ENCODE measurements at places on chromosomes 3 and 15.
A peak's percentile ranks its signal among the peaks of the same experiment; 100 is the strongest.

DNA sequence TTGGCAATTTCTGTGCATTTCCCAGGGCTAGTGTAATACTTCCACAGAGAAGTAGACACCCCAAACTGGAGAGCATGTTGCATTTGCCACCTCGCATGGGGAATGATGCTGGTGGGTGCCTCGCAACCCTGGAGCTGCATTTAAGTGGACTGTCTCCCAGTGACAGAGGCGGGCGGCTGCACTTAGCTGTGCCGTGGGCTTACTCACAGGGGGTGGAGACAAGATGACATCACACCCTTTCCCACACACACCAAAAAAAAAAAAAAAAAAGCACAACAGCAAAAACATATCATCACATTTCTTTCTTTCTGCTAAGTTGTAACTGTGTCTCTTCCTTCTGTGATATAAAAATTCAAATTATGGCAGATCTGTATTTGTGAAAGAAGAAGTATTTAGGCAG lies at the start of gene ABI3BP:
TSS of gene ABI3BP (minus strand) at position 113 of the 400 bp plus-strand sequence. CDS start at position 76, 37 bp downstream.
- no peak for DNase-seq

DNA sequence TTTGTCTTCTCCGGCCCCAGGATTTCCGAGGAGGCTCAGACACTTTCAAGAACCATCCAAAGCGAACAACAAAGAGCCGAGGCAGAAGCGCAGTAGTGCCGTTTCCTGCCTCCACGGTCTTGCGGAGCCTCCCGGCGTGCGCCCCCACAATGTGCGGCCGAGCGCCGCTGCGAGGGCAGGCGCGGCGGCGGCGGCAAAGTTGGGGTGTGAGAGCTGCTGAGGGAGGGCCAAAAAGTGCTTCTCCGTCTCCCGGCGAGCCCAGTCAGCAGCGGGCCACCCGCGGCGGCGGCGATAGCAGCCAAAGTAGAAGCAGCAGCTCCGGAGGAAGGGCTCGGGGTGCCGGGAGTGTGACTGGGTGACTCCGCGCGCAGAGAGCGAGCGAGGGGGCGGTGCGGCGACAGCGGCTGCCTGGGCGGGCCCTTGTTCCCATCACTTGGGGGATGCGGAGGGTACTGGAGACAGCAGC lies 749.1 kb downstream of the ROBO1 start:
- DNase-seq = peak; percentile 20

- DNase-seq = peak; percentile 89
These were observed at the start of gene NPTN for GRCh38 chr15:73633111-73633990. TSS of gene NPTN (minus strand) at chr15:73633389. CDS start at chr15:73633215, 174 bp downstream.

GRCh38 chr15:89372069-89372935 lies 37.7 kb upstream of the POLG start:
- DNase-seq = no peak

GRCh38 chr3:62724503-62724902 lies 150.7 kb downstream of the CADPS start:
- no peak for DNase-seq

- no peak for DNase-seq
These were observed 13.2 kb upstream of the PTPN23 start for GRCh38 chr3:47367631-47368030.

GRCh38 chr3:142174559-142174958 lies 25.2 kb upstream of the TFDP2 start:
- no peak for DNase-seq

DNA sequence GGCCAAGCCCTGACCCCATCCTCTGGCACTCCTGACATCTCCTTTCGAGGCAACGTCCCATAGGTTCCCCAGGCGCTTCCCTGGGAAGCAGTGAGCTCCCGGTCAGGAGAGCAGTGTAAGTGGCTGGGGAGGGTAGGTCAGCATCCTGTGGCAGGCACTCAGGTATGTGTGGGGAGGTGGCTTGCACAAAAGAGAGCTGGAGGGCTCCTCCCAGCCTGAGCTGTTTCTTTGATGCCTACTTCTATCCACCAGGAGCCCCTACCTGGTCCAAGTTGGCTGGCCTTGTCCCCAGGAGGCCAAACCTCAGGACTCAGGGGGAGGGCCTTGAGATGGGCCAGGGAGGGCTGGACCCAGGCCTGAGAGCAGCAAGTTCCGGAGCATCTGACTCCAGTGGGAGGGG lies 31.7 kb upstream of the LINGO1 start:
- no peak for DNase-seq

GRCh38 chr15:70375586-70375985 lies 277.9 kb upstream of the TLE3 start:
- DNase-seq = no peak

Measured in iPS DF 6.9 (cell line).